ELR (cell line): ENCODE measurements at places on chromosomes 7 and 10.

DNA sequence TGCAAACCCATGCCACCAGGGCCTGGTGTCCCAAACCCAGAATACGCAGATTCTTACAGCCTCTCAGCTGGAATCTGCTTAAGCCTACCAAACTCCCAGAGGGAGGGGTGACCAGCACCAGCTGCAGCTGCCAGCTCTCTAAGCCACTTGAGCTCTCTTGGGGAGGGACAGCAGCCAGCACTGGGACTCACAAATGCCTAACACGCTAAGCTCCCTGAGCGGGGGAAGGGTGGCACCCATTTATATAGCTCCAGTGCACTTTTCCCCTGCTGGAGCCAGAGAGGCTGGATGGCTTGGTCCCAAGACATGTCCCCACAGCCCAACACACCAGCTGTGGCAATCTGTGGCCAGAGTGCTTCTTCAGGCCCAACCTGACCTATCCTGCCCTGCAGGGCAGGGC, 326.8 kb upstream of the NRG3 start:
- DNase-seq: no peak

- no peak for DNase-seq
Observed at GRCh38 chr7:111727905-111728634, 165.8 kb upstream of the IMMP2L start.

DNA sequence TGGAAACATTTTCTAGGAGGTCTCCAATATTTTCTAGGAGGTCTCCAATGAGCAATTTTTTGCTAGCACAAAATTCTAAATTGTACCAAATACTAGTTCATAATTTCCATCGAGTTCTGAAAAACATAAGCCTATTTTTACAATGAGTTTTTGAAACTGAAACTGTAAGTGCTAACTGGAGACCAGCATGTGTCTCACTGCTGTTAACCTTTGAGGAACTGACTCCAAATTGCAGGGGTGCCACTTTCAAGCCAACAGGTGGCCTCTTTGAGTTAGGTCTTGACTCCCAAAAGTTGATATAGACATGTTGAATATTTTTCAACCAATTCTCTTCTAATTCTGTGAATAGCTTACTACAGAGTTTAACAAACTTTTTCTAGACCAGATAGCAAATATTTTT, 58.8 kb downstream of the CAV1 start:
- DNase-seq: peak; percentile 26

- no peak for DNase-seq
Observed at GRCh38 chr10:97023401-97024167, 162.2 kb downstream of the SLIT1 start.

DNA sequence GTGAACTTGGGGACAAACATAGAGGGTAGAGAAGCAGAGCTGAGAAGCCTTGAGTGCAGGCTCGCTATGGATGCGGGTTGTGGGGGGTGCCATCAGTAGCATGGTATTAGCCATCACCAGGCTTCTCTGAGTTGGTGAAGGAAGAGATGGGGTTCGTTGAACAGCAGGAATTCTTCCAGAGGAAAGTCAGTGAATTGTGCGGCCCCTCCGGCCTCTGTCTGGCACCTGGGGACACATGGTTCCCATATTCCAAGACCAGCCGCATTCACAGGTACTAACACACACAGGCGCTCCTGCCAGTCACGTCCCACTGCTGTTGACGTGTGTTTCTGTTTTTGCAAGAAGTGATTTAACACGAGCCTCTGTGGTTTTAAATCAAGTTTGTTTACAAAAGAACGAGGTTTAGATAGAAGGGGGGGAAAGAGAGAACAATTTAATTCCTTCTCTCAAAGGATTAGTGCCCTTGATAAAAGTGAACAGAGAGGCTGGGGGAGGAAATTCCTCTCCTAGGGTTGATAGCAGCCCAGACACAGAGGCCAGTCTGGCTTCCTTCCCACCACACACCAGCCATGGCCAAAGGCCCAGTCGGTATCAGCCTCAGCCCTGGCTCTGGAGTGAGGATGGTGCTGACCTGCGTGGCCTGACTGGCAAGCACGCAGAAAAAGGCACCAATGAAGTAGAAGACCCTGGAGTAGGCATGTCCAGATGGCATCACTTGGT, 252.6 kb upstream of the IGFBP3 start:
- no peak for DNase-seq
